ENCODE measurements at places on chromosomes 2 and 18.
A peak's percentile ranks its signal among the peaks of the same experiment; 100 is the strongest.

DNA sequence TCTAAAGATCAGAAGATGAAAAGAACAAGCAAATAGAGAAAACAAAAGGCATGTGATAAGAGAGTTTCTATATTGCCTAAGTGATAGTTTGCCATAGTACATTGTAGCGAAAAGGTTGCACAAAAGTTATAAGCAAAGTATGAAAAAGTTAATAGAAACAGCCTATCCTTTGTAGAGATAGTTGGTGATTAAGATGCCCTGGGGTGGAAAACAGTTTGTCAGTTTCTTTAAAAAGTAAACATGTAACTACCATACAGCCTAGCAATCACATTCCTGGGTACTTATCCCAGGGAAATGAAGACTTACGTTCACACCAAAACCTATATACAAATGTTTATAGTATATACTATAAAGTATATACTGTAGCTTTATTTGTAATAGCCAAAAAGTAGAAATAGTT lies 16.9 kb upstream of the DAPL1 start:
- DNase-seq, result no peak

DNA sequence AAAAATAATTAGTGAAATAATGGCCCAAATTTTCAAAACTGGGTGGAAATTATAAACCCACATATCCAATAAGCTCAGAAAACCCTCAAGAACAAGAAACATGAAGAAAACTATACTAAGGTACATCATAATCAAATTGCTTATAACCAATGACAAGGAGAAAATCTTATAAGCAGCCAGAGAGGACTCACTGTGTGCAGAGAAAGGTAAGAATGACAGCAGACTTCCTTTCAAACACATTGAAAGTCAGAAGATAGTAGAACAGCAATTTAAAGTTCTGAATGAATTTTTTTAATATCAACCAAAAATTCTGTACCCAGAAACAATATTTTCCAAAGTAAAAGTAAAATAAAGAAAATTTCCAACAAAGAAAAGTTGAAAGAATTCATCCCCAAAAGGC lies 197.7 kb upstream of the RAB12 start:
- DNase-seq, result no peak

GRCh38 chr2:7732497-7732896 lies 815.3 kb downstream of the RNF144A start:
- DNase-seq, result no peak

DNA sequence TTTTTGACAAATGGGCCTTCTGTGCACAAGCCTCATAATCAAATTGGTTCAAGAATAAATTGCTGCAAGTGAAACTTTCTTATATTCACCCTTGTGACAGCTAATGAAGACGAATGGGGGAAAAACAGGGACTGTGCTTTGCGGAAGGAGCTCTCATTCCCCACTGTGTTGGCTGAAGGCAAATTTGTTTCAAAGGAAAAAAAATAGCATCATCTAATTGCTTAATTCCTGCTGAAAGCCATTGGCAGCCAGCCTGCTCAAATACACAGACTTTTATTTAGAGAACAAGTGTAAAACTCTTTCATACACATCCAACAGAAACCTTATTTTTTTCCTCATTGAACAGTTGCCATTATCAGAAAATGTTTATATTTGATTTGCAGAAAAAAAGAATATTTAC lies 172.3 kb downstream of the ARL6IP6 start:
- DNase-seq, result no peak

DNA sequence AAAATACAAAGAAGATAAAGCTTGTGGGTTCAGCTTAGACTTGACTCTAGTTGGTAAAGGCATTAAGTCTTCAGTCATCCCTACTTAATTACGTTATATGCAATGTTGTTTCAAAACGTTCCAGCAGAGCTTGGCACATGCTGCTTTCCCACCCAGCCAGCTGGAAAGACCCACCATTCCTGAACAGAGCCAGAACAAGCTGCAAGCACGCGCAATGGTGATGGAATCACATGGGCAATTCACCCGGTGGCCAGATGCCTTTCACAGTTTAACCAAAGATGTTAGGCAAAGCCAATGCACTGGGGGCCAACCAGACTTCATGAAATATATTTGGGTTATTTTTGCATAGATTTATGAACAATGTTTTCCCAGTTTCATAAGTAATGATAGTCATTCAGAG lies 123.4 kb upstream of the CDH20 start:
- DNase-seq, result no peak

DNA sequence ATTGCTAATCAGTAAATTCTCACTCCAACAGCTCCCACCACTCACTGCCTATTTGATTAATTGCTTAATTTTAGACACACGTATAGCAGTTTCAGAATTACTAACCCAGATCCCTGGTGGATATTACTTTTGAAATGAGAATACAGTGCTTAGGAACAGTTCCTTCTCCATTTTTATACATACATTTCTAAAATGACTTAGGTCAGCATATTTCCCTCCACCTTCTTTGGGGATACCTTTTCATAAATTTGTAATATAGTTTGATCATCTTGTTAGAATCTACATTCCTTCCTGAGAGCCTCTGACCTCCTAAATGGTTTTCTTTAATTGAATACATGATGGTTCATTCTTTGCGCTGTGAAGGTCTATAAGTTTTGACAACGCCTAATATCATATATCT lies 279.8 kb upstream of the NETO1 start:
- DNase-seq, result no peak

- DNase-seq, result no peak
Measured at GRCh38 chr2:240255811-240256703, 115.6 kb upstream of the OTOS start.

- no peak for DNase-seq
Measured at GRCh38 chr2:10900216-10901109, 11.3 kb upstream of the KCNF1 start.

DNA sequence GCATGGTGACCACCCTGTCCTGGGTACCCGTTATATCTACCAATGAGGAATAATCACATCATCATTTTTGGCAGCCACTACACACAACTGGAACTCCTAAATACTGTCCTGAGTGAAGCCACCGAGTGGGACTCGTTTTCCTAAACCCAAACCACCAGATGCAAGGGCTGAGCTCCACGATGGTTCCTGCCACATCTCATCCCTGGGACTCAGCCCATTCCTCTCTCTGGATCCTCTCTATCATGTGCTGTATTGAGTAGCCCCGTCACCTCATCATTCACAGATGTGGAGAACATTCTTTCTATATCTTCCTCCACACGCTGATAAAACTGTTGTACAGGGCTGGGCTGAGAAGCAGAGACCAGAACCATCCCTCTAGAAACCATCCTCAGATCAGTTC lies 79.4 kb upstream of the SMAD7 start:
- no peak for DNase-seq

DNA sequence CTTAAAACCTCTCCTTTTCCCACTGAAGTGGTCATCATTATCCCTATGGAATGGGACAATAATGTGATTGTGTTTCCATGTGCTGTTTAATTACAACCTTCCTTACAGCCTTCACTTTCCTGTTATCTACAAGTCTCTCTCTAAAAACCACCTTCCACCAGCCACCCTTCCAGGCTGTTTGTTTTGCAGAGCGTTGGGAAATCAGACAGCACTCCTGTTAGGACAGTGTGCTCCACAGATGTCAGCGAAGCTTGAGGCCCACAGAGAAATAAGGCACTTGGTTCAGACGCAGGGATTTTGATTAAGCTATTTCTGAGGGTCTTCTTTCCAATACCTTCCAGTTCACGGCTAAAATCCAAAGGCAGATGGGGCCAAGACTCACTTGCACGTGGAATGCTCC lies 32.3 kb upstream of the ASPRV1 start:
- DNase-seq, result no peak

GRCh38 chr2:128867936-128868636 lies 549.4 kb upstream of the HS6ST1 start:
- DNase-seq, result no peak

DNA sequence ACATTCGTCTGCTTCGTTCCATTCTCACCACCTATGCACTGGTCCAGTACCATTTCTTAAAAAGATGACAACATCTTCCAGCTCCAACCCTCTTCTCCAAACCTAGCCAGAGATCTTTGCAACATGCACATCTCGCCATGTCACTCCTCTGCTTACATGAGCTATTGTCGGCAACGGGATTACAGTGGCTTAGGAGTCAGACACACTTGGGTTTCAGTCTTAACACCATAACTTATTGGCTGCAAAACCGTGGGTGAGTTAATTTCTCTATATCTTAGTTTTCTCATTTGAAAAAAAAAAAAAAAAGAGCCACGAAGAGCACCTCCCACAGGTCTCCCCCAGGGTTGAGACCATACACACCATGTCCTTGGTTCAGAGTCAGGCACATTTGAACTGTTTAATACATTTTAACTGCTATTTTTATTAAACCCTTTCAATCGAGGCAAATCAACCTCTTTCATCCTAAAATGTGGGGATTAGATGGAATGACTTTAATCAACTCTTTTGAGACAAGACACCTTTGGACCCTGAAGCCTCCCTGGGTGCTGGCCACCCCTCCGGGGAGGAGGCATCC lies 889 bp downstream of the ANKRD29 start:
- no peak for DNase-seq

DNA sequence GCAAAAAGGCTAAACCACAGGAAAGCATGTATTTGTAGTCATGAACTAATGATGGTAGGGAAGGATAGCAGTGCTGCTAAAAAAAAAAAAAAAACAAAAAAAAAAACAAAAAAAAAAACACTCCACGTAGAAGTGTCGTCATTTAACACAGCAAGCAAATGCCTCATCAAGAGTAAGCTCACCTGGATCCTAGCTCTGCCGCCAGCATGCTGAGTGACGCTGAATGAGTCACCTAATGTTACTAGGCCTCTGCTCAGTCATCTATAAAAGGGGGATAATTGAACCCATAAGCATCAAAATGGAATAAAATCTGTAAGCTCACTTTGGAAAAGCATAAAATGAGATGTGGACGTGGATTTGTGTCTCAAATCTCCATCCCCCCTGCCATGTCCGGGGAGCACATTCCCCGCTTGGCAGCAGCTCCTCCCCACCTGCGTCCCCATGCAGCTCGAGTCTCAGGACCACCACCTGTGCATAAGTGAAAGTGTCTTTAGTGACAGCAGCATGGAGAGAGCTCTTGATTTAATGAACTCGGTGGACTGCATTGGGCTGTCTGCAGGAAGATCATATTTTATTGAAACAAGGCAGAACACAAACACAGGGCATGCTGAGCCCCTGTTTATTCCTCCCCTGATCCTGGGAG lies 427.5 kb downstream of the LRATD1 start:
- DNase-seq, result no peak

DNA sequence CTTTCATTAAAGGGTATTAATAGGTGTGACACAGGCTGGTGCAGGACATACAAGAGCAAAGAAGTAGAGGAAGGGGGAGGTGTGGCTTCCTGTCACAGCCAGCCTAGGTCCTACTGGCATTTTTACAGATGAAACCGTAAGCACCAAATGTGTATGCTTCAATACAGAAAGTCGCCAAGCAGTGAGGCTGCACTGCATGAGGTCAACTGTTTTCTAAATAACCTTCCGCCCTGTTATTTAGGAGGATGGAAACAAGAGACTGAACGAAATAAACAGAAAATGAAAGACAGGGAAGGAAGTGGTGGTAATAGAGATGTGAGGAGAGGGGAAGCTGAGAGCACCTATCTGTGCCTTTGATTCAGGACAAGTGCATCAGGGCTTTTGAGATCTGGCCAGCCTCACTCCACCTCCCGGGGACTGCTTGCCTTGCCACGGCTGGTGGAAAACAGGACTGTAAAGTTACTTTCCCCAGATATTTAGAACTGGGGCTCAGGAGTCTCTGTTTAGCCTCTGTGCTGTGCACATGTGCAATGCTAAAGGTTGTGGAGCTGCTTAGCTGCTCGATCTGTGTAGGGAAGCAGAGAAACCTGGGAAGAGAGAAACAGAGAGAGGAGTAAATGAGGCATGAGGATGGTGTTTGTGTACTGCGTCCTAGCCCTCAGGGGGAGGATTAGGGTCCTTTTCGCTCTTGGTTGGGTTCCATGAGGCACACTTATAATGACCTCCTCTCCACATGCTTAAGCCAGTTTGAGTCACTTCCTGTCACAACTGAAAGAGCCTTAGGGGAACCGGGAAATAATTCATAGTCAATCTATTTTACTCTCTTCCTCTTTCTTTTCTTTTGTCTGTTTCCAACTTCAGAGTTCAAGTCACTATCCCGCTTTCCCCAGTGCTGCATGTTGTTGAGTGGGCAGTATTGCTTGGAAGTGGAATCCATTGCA lies 62.3 kb upstream of the BOD1L2 start:
- DNase-seq, result peak; percentile 70

DNA sequence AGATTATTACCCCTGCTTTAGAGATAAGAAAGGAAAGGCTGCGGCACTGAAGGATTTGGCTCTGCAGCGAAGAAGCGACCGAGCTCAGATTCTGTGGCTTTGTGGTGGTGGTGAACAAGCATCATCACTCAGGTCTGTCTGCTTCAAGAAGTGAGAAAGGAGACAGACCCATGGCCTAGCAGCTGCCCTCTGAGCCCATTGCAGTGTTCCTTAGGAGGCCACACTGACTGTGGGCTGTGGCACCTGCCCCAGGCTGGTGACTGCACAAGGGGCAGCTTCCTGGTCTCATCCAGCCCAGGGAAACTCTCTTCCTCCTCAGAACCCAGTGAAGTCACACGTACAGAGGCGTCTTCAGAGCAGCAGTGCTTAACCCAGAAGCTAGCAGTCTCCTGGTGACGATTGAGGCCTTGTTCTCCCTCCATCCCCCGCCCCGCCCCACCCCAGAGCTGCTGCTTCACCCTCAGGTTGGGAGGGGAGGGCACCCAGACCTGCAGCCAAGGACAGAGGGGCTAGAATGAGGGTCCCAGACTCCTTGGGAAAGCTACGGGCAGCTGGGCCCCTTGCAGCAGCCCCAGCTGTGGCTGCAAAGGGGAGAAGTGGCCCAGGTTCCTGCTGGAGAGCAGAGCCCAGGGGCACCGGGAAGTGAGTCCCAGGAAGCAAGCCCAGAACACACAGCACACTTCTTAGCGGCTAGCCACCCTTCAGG lies 22.2 kb downstream of the BIN1 start:
- DNase-seq, result no peak

- DNase-seq, result no peak
Measured at GRCh38 chr2:239716536-239717318, 308.4 kb downstream of the NDUFA10 start.

- DNase-seq, result peak; percentile 16
Measured at GRCh38 chr2:24824966-24825882, 32.0 kb downstream of the CENPO start.

DNA sequence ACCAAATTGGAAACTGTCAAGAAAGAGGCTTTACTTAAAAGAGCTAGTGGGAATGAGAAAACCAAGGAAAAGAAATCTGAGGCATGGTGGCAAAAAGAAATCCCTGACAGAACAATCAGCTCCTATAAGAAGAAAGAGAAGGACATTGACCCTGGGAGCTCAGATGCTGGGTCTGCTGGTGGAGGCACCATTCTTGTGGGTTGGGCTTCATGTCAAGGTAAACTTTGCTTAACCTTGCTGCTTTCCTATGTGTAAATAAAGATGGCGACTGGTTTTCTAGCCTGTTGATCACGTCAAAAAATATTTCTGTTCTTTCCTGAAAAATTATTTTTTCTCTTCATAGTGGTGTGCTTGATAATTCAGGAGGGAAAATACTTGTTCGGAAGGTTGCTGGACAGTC lies 58.1 kb downstream of the VIT start:
- DNase-seq, result no peak

GRCh38 chr2:179614121-179614520 lies 247.3 kb downstream of the ZNF385B start:
- DNase-seq, result no peak

Data from GM12864 (cell line).